ENCODE measurements at places on chromosomes 6 and 20. TPM values are rescaled to one million over a fixed set of nuclear protein-coding genes. Genes with fewer than 3 reads are reported as not detected.

Gene METTL24
- total RNA-seq: not detected

DNA sequence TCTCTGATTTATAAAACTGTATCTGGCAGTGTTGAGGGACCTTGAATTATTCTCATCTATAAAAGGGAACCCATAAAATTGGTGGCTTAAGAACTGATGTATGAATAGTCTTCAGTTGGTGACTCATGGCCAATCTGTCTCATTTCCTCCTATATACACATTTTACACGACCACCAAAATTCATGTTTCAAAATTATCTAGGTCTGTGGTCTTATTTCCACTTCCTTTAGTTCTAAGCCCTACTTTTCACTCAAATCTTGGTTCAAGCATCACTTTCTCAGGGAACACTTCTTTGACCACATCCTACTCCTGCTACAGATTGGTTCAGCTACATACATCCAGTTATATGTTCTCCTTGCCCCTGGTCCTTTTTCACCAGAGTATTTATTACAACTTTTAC is 18.6 kb upstream of the ENPP1 start:
- no peak overlapping the region for H3K27ac ChIP-seq
- DNase-seq: no peak
- no peak overlapping the region for H3K4me3 ChIP-seq
- H3K36me3 ChIP-seq: no peaks in the 10 kb centered on the region

- H3K27me3 ChIP-seq: no peaks in the 10 kb centered on the region
- no peak for DNase-seq
- H3K27ac ChIP-seq: no peak overlapping the region
- no peak overlapping the region for H3K4me3 ChIP-seq
- H3K4me1 ChIP-seq: no peaks in the 10 kb centered on the region
Observed at GRCh38 chr6:130913120-130913519, 85.9 kb downstream of the SMLR1 start.

- H3K27me3 ChIP-seq: no peaks in the 10 kb centered on the region
- peaks cover 22% of the 10 kb centered on the region for H3K4me1 ChIP-seq
- no peak overlapping the region for H3K4me3 ChIP-seq
- H3K36me3 ChIP-seq: no peaks in the 10 kb centered on the region
- H3K27ac ChIP-seq: no peak overlapping the region
Observed at GRCh38 chr6:153058291-153058690, 55.8 kb upstream of the MTRF1L start.

Gene ADGRB3
- not detected for total RNA-seq

Gene GABRR1
- total RNA-seq: not detected

DNA sequence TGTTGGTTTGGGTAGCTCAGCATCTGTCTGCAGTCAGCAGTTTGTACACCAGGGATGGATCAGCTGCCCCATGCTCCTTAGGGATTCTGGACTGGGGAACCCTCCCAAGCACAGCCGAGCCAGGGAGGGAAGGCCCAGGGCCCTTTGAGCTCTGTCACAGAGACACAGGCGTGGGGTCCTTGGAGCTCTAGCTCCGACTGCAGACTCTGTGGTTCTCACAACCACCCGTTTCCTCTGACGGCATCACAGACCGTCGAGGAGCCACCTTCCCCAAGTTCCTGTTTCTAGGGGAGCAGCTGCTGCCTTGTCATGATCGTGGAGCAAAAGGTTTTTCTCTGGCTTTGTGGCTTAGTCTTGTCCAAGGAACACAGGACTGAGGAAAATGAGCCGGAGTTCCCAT is at the start of gene SLA2:
SLA2 (minus strand) TSS at position 199 of the 400 bp plus-strand sequence. CDS start 4,861 bp downstream, outside the sequence.
- H3K36me3 ChIP-seq: no peaks in the 10 kb centered on the region
- no peak within 1 kb of the TSS for H3K4me3 ChIP-seq
- peaks cover 7% of the 10 kb centered on the region for H3K4me1 ChIP-seq
- no peak for DNase-seq
- no peak within 1 kb of the TSS for H3K27ac ChIP-seq

Gene GDAP1L1
- not detected for total RNA-seq

- DNase-seq: no peak
- H3K4me1 ChIP-seq: no peaks in the 10 kb centered on the region
- no peak overlapping the region for H3K27ac ChIP-seq
- H3K27me3 ChIP-seq: no peaks in the 10 kb centered on the region
- no peak overlapping the region for H3K4me3 ChIP-seq
- H3K36me3 ChIP-seq: no peaks in the 10 kb centered on the region
Observed at GRCh38 chr6:135530113-135530512, 32.6 kb upstream of the AHI1 start.

Gene SLC22A3
- not detected for total RNA-seq

Gene HLA-DRA
- not detected for total RNA-seq

Gene PROKR2
- total RNA-seq: not detected

Gene MYLK2
- 0.18 TPM for total RNA-seq

GRCh38 chr6:41298785-41299502 is 12.5 kb upstream of the TREM1 start:
- no peak overlapping the region for H3K27ac ChIP-seq
- H3K27me3 ChIP-seq: no peaks in the 10 kb centered on the region
- no peaks in the 10 kb centered on the region for H3K4me1 ChIP-seq
- no peak overlapping the region for H3K4me3 ChIP-seq
- no peaks in the 10 kb centered on the region for H3K36me3 ChIP-seq

Gene LPIN3
- total RNA-seq: 15.4 TPM

DNA sequence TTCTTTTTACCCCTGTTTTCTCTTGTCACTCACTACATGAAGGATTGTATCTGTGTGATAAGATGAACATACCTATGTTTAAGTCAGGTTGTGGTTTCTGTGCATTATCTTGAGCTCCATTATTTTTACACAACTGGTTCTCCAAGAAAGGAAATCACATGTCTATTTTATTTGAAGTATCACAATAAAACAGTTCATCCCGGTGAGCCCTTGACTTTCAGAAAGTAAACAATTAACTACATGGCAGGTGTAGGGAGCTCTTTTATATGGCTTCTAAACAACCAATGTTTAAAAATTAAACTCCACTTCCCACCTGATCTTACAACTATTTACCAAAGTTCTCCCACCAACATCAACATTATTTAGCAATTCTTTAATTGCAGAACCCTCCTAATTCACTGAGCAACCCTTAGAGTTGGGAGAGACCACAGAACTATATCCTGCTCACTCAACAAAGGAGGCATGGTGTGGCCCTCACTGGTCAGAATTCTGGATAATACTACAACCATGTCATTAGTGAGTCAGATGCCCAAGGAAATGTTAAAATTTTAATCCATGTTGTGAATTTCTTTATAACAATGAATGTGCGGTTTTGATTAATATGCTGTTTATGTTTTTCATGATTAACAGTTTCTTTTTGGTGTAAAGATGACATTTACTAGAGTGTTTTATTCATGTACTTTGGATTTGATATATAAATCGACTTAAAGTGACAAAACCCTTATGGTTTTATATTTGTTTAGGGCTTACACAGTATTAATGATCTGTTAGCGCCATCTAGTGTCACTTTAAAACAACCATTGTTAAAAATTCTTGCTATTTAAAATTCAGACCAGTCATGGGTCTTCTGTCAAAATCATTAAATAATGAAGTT is 50.0 kb upstream of the SCGN start:
- H3K4me1 ChIP-seq: no peaks in the 10 kb centered on the region
- no peak for DNase-seq
- no peaks in the 10 kb centered on the region for H3K36me3 ChIP-seq
- no peaks in the 10 kb centered on the region for H3K27me3 ChIP-seq
- H3K27ac ChIP-seq: no peak overlapping the region

Gene KIFC1
- 91.4 TPM for total RNA-seq

Gene GLYATL3
- total RNA-seq: not detected

Gene TTK
- total RNA-seq: 28.7 TPM
